ENCODE measurements at places on chromosomes 4 and X. TPM values are rescaled to one million over a fixed set of nuclear protein-coding genes. Genes with fewer than 3 reads are reported as not detected.

DNA sequence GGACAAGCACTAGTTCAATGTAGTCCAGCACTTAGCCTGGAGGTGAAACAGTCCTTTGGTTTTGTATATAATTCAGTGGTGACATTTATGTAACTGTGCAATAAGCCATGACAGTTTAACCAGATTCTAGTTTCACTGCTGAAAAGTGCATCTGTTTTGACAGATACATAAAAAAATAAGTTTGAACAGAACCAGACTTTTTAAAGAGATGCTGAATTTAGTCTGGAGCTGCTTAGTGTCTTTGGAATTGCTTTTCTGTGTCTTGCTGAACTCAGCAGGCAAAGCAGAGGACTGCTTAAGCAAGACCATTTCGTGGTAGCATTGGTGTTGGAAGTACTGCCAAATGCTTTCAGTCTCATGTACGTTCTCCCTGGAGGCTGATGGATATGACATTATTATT is 393.5 kb downstream of the MAPK10 start:
- H3K4me3 ChIP-seq, result no peak overlapping the region
- no peaks in the 10 kb centered on the region for H3K27me3 ChIP-seq
- no peak overlapping the region for H3K27ac ChIP-seq

DNA sequence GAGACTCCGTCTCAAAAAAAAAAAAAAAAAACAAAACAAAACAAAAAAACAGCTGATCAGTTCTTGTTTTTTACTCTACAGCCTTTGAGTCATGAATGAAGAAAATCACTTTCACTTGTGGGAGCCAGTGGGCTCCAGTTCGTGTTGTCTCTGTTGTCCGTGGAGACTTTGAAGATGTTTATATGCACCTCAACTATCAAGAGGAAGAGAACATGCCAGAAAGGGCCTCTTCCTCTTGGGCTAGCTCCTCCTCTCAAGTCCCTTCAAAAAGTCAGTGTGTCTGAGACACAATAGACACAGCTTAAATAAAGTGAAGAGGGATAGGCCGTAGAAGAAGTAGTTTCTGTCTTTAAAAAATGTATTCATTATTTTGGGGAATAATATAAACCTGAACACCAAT is 182.7 kb downstream of the KDR start:
- H3K4me3 ChIP-seq, result no peak overlapping the region
- no peak for DNase-seq

PNCK gene
- total RNA-seq, result 1.6 TPM

GRCh38 chr4:98260579-98261404 is at the start of gene RAP1GDS1:
TSS of gene RAP1GDS1 (plus strand) at chr4:98261384. CDS start at chr4:98261566, 182 bp downstream.
- peaks cover 19% of the 10 kb centered on the region for H3K4me1 ChIP-seq
- no peaks in the 10 kb centered on the region for H3K36me3 ChIP-seq
- no peaks in the 10 kb centered on the region for H3K27me3 ChIP-seq
- peak within 1 kb of the TSS; percentile 98 for H3K27ac ChIP-seq
- peak; percentile 93 for DNase-seq

ADH1C gene
- total RNA-seq, result 26.3 TPM

TCEANC gene
- total RNA-seq, result 3.4 TPM

KLF8 gene
- total RNA-seq, result 2.5 TPM

- no peaks in the 10 kb centered on the region for H3K27me3 ChIP-seq
- DNase-seq, result no peak
- no peak overlapping the region for H3K4me3 ChIP-seq
- H3K27ac ChIP-seq, result no peak overlapping the region
Measured at GRCh38 chrX:10519278-10519677, 101.1 kb downstream of the MID1 start.

CLNK gene
- total RNA-seq, result not detected

RUFY3 gene
- 38.5 TPM for total RNA-seq

GRCh38 chr4:96383349-96383748 is 543.5 kb downstream of the PDHA2 start:
- no peaks in the 10 kb centered on the region for H3K27me3 ChIP-seq
- H3K36me3 ChIP-seq, result no peaks in the 10 kb centered on the region
- H3K4me1 ChIP-seq, result no peaks in the 10 kb centered on the region
- no peak overlapping the region for H3K4me3 ChIP-seq
- DNase-seq, result no peak
- H3K27ac ChIP-seq, result no peak overlapping the region

GRCh38 chr4:184165291-184165690 is 52.4 kb downstream of the ENPP6 start:
- no peak overlapping the region for H3K4me3 ChIP-seq
- DNase-seq, result no peak
- H3K4me1 ChIP-seq, result no peaks in the 10 kb centered on the region
- H3K36me3 ChIP-seq, result no peaks in the 10 kb centered on the region
- no peaks in the 10 kb centered on the region for H3K27me3 ChIP-seq

FGF5 gene
- total RNA-seq, result not detected

- H3K4me3 ChIP-seq, result no peak overlapping the region
- no peak for DNase-seq
- H3K27ac ChIP-seq, result peak overlapping the region; percentile 60
- peaks cover 8% of the 10 kb centered on the region for H3K36me3 ChIP-seq
- H3K4me1 ChIP-seq, result peaks cover 10% of the 10 kb centered on the region
Measured at GRCh38 chrX:15475021-15475420, 18.1 kb downstream of the PIR start.

DNA sequence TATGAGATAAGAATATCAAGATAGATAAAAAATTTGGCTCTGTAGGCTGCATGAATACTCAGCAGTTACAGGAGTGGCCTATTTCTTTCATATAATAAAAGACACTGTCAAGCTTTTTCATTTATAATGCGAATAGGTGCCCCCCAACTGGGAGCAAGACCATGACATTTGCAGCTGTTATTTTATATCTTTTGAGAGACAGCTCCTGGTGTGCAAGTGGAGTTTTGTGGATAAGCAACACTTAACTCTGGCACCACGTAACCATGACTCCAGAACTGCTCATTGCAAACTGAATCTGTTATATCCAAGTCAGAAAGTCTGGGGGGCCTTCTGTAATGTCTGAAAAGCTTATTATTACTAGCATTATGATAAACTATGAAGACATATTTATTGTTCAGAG is 1372.4 kb downstream of the C4orf33 start:
- H3K36me3 ChIP-seq, result no peaks in the 10 kb centered on the region
- no peak overlapping the region for H3K4me3 ChIP-seq
- no peaks in the 10 kb centered on the region for H3K27me3 ChIP-seq
- no peak overlapping the region for H3K27ac ChIP-seq
- H3K4me1 ChIP-seq, result no peaks in the 10 kb centered on the region
- no peak for DNase-seq

DNA sequence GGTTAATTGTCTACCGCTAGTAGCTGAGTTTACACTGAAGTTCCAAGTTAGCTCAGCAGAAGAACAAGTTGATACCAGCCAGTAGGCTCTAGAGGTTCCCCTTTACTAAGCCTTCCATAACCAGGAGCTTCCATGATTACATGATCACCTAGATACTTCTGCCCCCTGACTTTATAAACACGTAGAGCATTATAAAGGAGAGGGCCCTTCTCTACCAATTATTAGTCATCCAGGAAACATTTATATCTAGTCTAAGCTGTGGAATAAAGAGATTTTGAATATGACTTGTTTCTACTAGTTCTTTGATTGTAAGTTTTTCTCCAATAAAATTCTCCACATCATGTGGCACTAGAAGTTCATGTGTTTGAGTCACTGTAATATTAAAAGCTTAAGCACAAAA is 818.1 kb upstream of the PCDH10 start:
- no peak overlapping the region for H3K27ac ChIP-seq
- H3K4me1 ChIP-seq, result no peaks in the 10 kb centered on the region
- no peaks in the 10 kb centered on the region for H3K27me3 ChIP-seq
- no peaks in the 10 kb centered on the region for H3K36me3 ChIP-seq
- DNase-seq, result no peak
- H3K4me3 ChIP-seq, result no peak overlapping the region

DNA sequence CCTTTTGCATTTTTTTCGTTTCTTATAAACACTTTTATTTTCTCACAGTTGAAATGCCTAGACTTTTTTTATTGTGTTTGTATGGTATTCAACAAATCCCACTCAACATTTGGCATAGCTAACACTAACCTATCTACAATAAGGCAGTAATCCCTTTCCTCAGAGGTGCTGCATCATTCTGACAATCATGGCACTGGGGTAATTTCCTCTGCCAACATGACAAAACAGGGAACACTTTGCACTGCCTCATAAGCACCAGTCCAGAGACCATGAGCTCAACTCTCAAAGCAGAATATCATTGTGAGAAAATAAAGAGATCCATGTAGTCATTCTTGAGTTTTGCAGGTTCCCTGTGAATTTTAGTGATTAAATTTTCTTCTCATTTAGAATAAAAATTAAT is 183.8 kb upstream of the INTU start:
- H3K36me3 ChIP-seq, result no peaks in the 10 kb centered on the region
- no peak overlapping the region for H3K27ac ChIP-seq
- H3K4me3 ChIP-seq, result no peak overlapping the region
- H3K4me1 ChIP-seq, result no peaks in the 10 kb centered on the region

DNA sequence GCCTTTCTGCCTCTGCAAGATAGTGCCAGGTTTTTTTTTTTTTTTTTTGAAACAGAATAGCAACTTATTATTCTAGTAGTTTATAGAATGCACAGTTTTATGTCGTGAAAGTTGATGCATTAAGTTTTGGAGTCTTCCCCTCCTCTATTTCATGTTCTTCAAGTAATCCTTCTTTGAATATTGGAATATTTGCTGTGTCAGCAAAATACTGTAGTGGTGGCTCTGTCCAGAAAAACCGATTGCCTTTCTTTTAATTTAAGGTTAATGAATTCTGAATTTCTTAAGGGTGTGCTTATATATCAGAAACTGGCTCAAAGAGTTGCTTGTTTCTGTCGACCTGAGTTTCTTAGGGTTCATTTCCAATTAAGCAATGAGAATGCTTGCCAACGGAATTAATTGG is 34.8 kb upstream of the TMSB15B start:
- no peaks in the 10 kb centered on the region for H3K4me1 ChIP-seq
- H3K36me3 ChIP-seq, result no peaks in the 10 kb centered on the region
- H3K27ac ChIP-seq, result no peak overlapping the region
- DNase-seq, result no peak

- H3K4me3 ChIP-seq, result no peak overlapping the region
- no peak overlapping the region for H3K27ac ChIP-seq
- DNase-seq, result no peak
- no peaks in the 10 kb centered on the region for H3K36me3 ChIP-seq
- no peaks in the 10 kb centered on the region for H3K4me1 ChIP-seq
- peaks cover 69% of the 10 kb centered on the region for H3K27me3 ChIP-seq
Measured at GRCh38 chr4:173506597-173507211, 23.3 kb downstream of the HAND2 start.

- no peaks in the 10 kb centered on the region for H3K27me3 ChIP-seq
- H3K27ac ChIP-seq, result no peak overlapping the region
- no peak for DNase-seq
- no peaks in the 10 kb centered on the region for H3K36me3 ChIP-seq
- no peak overlapping the region for H3K4me3 ChIP-seq
Measured at GRCh38 chr4:71355045-71355444, 16.2 kb downstream of the SLC4A4 start.

TEX11 gene
- not detected for total RNA-seq

CBLL2 gene
- total RNA-seq, result not detected

ABLIM2 gene
- total RNA-seq, result 281 TPM

GRCh38 chr4:13907255-13907751 is 279.8 kb upstream of the BOD1L1 start:
- H3K36me3 ChIP-seq, result no peaks in the 10 kb centered on the region
- DNase-seq, result no peak
- H3K27ac ChIP-seq, result no peak overlapping the region
- no peak overlapping the region for H3K4me3 ChIP-seq

GRCh38 chr4:39563346-39563847 is 36.2 kb upstream of the UGDH start:
- no peak overlapping the region for H3K27ac ChIP-seq
- H3K4me1 ChIP-seq, result no peaks in the 10 kb centered on the region
- DNase-seq, result no peak
- peaks cover 6% of the 10 kb centered on the region for H3K36me3 ChIP-seq
- H3K4me3 ChIP-seq, result no peak overlapping the region

- peaks cover 11% of the 10 kb centered on the region for H3K27me3 ChIP-seq
- H3K4me3 ChIP-seq, result no peak overlapping the region
- H3K4me1 ChIP-seq, result peaks cover 12% of the 10 kb centered on the region
- H3K27ac ChIP-seq, result no peak overlapping the region
- DNase-seq, result no peak
- H3K36me3 ChIP-seq, result no peaks in the 10 kb centered on the region
Measured at GRCh38 chr4:121073672-121074381, 1.5 kb upstream of the NDNF start.

VCX3A gene
- total RNA-seq, result not detected

USP17L11 gene
- total RNA-seq, result not detected

GRCh38 chr4:105129286-105130040 is 17.2 kb upstream of the TET2 start:
- H3K4me3 ChIP-seq, result no peak overlapping the region
- H3K4me1 ChIP-seq, result no peaks in the 10 kb centered on the region
- H3K36me3 ChIP-seq, result no peaks in the 10 kb centered on the region
- no peaks in the 10 kb centered on the region for H3K27me3 ChIP-seq

DNA sequence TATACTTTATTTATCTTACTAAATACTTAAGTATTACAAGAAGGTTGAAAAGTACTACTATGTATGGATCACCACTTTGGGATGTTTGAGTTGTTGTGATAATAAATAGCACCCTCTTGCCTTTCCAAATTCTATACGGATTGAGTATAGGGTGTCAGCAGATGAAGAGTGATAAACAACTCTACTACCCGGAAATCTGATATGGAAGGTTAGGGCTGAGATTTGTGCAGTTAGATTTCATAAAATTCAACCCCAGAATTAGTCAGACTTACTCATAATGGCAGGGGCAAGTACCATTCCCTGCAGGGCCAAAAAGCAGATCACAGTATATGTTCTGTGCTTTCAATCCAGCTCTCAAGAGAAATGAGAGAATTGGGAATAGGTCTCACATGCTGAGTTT is 1008.9 kb upstream of the PCDH7 start:
- DNase-seq, result no peak
- no peaks in the 10 kb centered on the region for H3K36me3 ChIP-seq
- H3K27ac ChIP-seq, result no peak overlapping the region
- no peak overlapping the region for H3K4me3 ChIP-seq

GRCh38 chr4:151641167-151641566 is 119.6 kb downstream of the GATB start:
- H3K4me1 ChIP-seq, result peaks cover 24% of the 10 kb centered on the region
- H3K4me3 ChIP-seq, result no peak overlapping the region
- H3K27me3 ChIP-seq, result no peaks in the 10 kb centered on the region
- H3K36me3 ChIP-seq, result no peaks in the 10 kb centered on the region

MAGEA2B gene
- not detected for total RNA-seq

DNA sequence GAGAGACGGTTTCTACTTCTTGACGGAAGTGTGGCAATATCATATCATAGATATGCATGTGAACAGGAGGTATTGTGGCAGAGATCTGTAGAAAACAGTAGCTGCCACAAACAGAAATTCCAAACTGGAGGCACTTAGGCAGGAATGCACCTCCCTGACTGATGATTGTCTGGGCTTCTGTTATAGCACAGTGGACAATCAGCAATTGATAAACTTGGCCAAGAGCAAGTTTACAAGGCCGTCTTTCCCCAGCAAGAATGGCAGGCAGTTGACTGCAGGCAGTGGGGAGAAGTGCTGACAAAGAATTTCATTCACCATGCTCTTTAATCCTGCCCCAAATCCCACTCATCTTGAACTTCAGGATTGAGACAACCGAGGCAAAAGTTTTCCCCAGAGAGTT is 114.4 kb upstream of the STOX2 start:
- no peaks in the 10 kb centered on the region for H3K36me3 ChIP-seq
- peaks cover under 1% of the 10 kb centered on the region for H3K27me3 ChIP-seq
- H3K4me1 ChIP-seq, result no peaks in the 10 kb centered on the region
- no peak overlapping the region for H3K4me3 ChIP-seq

IL13RA2 gene
- not detected for total RNA-seq
